ENCODE measurements at places on chromosomes 2 and 18.

DNA sequence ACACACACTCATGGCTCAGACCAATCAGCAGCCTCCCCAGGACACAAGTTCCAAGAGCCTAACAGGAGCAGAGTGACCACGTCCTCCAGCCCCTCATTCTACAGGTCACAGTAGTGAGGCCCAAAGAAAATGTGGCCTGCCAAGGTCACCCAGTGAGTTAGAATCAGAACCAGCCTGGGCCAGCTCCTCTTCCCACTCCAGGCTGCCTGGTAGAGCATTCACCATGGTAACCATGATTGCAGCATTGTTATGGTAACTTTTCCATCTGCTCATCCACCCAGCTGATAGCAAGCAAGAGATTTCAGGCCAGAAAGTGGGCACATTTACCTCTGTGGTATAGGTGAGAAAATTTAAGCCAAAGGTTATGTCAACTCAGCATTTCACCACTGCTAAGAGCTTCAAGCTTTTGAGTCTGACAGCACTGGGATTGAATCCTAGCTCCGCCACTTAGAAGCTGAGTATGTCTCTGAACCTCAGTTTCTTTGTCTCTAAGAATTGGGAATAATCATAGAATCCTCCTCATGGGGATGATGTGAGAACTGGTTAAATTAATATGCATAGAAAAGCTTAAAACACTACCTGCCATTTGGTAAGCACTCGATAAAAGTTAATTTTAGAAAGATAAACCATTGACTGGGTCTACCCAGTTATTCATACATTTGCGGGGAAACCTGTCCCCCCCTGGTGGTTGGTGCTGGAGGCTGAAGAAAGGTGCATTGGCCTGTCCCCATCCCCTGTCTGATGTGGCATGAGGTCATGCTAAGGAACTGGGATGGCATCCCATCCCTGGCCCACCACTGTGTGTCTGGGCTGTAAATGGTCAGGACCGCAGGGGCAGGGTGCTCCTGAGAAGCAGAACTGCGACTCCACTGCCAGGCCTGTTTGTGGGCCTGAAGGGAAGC is 181.5 kb downstream of the KLHL29 start:
- no peak for DNase-seq

GRCh38 chr18:37322492-37323035 is 243.0 kb downstream of the CELF4 start:
- no peak for DNase-seq

DNA sequence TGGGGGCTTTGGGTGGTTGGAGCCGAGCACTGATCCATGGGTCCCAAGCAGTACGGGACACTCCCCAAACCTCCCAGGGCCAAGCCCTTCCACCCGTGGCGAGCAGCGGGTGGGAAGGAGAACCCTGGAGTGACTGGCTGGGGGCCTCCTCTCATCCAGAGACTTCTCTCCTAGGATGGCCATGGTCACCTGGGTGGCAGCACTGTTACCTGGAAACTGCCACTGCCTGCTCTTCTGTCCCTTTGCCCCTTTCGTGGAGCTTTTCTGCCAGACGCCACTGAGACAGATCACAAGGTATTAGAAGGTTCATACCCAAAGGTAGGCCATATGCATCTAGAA is 26.9 kb downstream of the CENPO start:
- DNase-seq: no peak

DNA sequence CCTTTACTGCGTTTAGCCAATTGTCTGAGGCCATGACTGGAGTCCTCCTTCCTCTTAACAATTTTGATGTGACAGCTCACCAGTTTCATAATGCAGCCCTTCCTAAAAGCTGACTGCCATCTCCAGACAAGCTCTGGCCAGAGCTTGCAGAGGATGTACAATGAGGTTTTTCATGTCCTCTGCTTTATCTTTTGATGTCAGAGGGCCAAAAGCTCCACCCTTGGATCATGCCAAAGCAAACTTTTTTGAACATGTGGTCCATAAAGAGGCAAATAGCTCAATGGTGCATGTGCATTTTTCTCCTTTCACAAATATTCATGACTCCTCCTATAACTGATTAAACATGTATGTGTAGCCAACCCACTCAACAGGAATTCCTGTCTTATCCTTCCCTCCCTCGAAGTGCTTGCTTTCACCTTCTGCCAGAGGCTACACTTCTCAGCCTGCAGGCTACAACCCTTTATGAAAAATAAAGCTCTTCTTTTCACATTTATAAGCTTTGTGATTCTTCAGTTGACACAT is 266.2 kb downstream of the FBXO15 start:
- DNase-seq: no peak

- no peak for DNase-seq
These were observed 930.3 kb downstream of the SUCLG1 start for GRCh38 chr2:83528767-83529166.

DNA sequence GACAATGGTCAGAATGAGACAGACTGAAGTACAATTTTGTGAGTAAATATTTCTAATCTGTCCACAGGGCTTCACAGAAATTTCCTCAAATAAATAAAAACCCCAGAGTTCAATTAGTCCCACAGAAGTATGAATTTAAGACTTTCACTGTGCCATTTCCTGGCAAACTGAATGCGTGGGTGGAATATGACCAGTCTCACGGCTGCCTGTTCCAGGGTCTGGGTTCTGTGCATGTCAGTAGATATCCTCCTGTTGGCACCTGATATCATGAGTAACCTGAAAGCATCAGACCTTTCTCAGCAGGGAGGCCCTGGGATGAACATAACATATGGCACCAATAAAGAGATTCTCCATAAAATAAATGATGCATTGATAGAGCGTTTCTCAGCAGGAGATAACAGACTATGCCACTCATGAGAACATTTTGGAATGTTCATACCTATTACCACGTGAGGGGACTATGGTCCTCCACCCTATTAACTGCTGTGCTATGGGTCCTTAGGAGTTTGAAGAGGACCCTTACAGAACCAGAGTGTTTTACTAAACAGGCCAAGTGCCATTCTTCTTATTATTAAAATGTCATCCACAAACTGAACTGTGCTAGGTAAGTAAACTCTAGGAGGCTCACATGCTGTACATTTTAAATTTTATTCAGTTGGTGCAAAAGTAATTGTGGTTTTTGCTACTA is 10.6 kb upstream of the MALL start:
- DNase-seq: no peak

DNA sequence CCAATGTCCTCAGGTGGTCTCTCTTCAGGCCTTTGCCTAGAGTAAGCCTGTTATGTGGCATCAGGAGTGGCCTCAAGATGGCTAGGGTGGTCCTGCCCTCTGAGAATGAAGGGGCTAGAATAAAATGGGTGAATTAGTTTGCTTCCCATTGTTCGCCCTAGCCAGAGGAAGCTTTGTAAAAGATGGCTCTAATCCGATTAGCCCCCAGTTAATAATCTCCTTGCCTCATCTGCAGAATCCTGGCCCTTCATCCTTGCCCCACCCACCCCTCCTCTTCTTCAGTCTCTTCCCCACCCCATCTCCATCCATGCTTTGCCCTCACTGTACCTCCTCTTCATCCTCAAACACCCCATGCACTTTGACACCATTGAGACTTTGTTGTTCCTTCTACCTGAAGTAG is 57.4 kb upstream of the LGALSL start:
- DNase-seq: no peak

DNA sequence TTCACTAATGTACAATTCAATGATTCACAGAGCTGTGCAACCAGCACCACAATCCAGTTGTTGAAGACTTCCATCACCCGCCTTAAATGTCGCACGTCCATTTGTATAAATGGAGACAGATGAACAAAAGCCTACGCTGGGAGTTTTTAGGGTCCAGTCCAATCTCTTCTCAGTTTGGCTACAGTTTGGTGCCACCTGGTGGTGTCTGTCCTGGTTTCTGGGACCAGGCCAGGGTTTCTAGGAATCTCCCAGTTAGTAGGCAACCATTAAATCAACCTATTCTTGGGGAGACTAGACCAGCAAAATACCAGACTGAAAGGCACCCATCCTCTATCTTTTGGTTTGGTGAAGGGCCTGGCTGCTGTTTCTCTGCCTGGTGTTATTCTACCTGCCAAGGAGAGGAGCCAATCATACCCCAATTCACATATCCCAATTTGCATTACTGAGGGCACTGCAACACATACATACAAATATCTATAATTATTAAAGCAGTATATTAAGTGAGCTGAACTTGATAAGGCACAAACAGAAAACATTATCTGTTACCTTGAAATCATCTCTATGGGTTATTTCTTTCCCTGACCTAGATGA is 3.2 kb upstream of the DDX1 start:
- DNase-seq: peak; percentile 21

DNA sequence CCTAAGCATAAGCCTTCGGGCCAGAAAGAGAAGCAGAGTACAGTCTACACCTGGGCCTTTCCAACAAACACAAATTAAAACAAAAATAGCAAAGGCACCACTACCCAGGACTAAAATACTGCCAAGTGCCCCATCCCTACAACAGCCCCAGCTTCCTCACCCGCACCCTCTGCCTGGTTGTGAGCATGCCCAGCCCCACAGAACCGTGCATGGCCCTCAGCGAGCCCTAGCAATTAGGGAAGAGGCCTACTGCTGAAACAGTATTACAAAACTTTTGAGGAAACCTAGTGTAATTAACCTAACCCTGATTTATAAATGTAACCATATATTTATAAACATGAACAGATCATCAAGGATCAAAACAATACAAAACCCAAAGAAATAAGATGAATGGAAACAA is 44.2 kb downstream of the FARSB start:
- DNase-seq: no peak

DNA sequence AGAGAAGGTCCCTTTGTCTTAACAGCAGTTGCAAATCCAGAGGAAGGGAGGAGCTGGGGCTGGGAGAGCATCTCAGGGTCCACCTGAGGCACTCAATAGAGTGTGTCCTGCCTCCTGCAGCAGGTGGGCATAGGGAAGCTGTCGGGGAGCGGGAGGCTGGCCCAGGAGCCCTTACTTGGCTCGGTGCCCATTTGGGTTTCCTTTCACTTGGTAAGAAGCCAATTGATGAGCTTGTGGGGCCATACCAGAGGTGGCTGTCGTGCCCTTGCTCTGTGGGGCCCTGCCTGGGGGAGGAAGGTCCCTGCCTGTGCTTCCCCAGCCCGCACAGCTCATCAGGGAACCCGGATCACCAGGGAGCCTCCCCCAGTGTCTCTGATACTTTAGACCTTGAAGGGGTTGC is 229.7 kb downstream of the DYSF start:
- DNase-seq: no peak

DNA sequence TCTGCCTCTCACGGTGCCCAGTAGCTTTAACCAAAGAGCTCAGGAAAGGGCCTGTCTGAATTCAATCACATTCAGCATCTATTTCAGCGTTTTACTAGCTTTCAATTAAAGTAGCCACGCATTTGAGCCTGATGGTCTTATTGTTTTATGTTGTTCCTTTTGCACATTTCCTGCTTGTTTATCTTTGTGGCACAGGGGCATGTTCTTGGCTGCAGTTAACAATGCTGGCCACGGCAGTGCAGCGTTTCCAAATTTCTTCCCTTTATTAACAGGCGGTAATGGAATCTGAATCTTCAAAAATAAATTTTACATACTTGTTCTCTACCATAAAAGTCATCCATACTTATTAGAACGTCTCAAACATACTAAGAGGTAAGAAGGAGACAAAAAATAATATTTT is 46.2 kb downstream of the HPCAL1 start:
- no peak for DNase-seq

- no peak for DNase-seq
These were observed 50.5 kb downstream of the IMPA2 start for GRCh38 chr18:12031846-12032245.

Data from hippocampal formation (tissue), 2 donors.